ENCODE measurements at places on chromosomes 3 and 15. TPM values are rescaled to one million over a fixed set of nuclear protein-coding genes. Genes with fewer than 3 reads are reported as not detected.
A peak's percentile ranks its signal among the peaks of the same experiment; 100 is the strongest.

Gene C15orf39
- 5.5 TPM for total RNA-seq

Gene CHRD
- total RNA-seq: 14.1 TPM

Gene ZNF106
- 303 TPM for total RNA-seq

Gene SI
- not detected for total RNA-seq

Gene IL17RE
- total RNA-seq: 1.0 TPM

Gene AHSG
- 0.75 TPM for total RNA-seq

DNA sequence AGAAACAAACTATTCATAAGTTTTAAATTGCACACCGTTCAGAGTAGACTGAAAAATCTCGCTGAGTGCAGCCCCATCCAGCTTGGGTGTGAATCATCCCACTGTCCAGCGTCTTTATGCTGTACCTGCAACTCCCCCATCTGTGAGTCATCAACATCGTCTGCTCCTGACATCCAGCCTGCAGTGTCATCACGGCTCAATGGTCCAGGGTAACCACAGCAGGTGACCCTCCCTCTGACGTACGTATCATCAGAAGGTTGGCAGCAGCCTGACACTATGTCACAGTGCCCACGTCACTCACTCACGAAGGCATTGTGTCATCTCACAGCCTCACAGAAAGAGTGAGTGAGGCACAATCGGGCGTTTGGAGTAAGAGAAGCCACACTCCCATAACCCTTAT lies 65.2 kb downstream of the TPRA1 start:
- H3K4me1 ChIP-seq: no peaks in the 10 kb centered on the region
- H3K4me3 ChIP-seq: no peak overlapping the region
- no peak for DNase-seq
- no peaks in the 10 kb centered on the region for H3K36me3 ChIP-seq

DNA sequence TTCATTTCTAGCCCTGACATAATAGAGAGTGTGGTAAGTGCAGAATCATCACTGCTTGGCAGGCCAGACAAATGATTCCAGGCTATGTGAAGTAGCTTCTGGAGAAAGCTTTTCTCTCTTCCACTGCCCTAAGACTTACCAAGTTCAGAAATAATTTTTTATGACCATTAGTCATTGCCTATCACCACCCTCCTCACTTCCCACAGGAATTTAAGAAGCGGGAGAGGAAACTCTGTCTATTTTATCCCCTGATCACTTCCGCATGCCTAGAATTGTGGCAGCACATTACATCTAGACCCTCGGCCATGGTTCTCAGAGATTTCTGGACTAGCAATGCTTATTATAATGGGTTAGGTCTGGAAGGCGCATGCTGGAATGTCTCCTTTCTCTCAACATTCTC lies 397.8 kb upstream of the NR2F2 start:
- H3K27me3 ChIP-seq: peaks cover 2% of the 10 kb centered on the region
- H3K4me3 ChIP-seq: no peak overlapping the region
- H3K36me3 ChIP-seq: no peaks in the 10 kb centered on the region
- H3K4me1 ChIP-seq: peaks cover 9% of the 10 kb centered on the region
- no peak overlapping the region for H3K27ac ChIP-seq

GRCh38 chr3:125582707-125583106 lies 12.6 kb downstream of the OSBPL11 start:
- H3K27ac ChIP-seq: no peak overlapping the region
- no peaks in the 10 kb centered on the region for H3K27me3 ChIP-seq
- DNase-seq: no peak
- no peak overlapping the region for H3K4me3 ChIP-seq

- no peaks in the 10 kb centered on the region for H3K36me3 ChIP-seq
- H3K4me3 ChIP-seq: no peak overlapping the region
- no peak for DNase-seq
- H3K27me3 ChIP-seq: no peaks in the 10 kb centered on the region
Measured at GRCh38 chr15:66679657-66680108, 22.4 kb upstream of the SMAD6 start.

- peak; percentile 73 for DNase-seq
- peaks cover 31% of the 10 kb centered on the region for H3K27me3 ChIP-seq
- no peaks in the 10 kb centered on the region for H3K36me3 ChIP-seq
- no peak overlapping the region for H3K4me3 ChIP-seq
- peaks cover 44% of the 10 kb centered on the region for H3K4me1 ChIP-seq
Measured at GRCh38 chr3:194367992-194368841, 1.3 kb downstream of the LRRC15 start.

DNA sequence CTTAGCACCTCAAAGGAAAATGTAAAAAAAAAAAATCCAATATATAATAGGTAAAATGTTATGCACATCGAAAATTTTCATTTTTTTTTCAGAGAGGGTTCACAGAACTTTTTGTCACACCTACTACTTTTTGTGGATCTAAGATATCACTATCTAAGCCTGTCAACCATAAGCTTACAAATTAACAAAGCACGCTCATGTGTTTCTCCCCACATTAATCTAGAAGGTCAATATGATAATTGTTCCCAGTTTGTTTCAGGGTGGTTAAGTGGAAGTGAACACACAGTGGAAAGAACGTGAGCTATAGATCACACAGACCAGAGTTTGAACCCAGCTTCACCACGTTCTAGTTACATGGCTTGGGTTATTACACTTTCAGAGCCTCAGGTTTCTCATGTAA lies 78.6 kb upstream of the ROBO2 start:
- no peak overlapping the region for H3K4me3 ChIP-seq
- H3K36me3 ChIP-seq: no peaks in the 10 kb centered on the region
- no peak overlapping the region for H3K27ac ChIP-seq
- H3K27me3 ChIP-seq: no peaks in the 10 kb centered on the region

DNA sequence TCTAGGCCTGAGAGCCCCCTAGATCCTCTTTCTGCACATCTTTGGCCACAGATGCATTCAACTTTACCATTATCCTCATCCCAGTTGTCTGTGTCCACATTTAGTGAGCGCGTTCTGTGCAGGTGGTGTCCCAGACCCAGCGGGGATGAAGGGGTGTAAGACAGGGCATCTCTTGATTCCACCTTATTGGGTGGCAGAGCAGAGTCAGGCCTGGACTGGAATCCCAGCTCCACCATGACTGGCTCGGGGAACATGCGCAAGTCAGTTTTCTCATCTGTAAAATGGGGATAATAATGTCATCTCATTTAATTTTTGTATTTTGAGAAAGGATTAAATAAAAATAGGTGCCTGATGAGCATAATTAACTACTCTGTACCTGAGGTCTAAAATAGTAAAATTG lies 7.8 kb downstream of the SMAD6 start:
- no peak overlapping the region for H3K27ac ChIP-seq
- H3K4me1 ChIP-seq: peaks cover 41% of the 10 kb centered on the region
- H3K27me3 ChIP-seq: peaks cover 2% of the 10 kb centered on the region

DNA sequence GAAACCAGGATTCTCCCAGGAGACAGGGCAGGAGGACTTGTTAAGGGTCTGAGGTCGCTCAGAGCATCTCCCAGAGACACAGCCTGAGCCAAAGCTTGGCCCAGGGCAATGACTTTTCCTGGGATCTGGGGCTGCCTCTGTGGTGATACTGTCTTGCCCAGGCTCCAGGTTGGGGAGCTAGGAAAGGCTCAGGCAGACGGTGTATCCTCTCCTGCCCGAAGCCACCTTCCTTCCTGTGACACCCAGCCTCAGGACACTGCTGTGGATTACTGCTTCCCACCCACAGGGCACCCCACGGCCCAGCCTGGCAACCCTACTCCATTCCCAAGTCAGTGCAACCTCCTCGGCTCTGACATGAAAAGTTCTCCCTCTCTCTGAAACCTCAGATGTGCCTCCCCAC lies 31.9 kb downstream of the SCN5A start:
- H3K27ac ChIP-seq: no peak overlapping the region
- H3K36me3 ChIP-seq: no peaks in the 10 kb centered on the region
- no peaks in the 10 kb centered on the region for H3K27me3 ChIP-seq
- H3K4me1 ChIP-seq: peaks cover 10% of the 10 kb centered on the region
- DNase-seq: no peak

DNA sequence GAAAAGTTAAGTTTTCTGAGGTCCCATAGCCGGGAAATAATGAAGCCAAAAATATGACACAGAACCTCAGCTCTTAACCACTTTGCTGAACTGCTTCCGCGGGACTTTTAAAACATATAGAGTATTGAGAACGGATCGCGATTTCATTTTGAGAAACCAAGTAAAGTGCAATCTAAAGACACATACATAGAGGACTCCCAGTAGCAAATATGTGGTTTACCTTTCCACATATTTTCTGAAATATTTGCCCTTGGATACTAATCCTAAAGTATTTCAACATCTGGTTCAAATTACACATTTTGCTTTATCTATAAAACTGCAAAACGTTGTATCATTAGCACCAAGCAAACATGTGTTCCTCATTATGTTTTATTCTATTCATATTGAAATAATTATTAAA lies 776.5 kb downstream of the ROBO2 start:
- H3K4me1 ChIP-seq: no peaks in the 10 kb centered on the region
- H3K27ac ChIP-seq: no peak overlapping the region
- DNase-seq: peak; percentile 79
- H3K27me3 ChIP-seq: no peaks in the 10 kb centered on the region
- no peaks in the 10 kb centered on the region for H3K36me3 ChIP-seq

DNA sequence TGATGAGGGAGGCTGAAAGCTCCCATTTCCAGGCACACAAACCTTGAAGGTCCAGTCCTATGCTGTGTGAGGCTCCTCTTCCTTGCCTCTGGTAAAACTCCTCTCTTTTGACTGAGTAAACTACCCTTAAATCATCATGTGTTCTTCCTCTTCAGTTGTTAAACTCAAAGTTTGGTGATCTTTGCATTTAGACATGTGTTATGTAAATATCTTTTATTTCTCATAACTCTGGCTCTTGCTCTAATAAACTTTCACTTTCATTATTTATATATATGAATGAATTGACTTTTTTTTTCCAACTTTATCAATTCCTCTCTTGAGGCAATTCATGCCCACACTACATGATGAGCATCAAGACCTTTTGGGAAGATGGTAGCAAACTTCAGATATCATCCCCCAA lies 26.6 kb downstream of the SUCNR1 start:
- no peaks in the 10 kb centered on the region for H3K27me3 ChIP-seq
- no peaks in the 10 kb centered on the region for H3K36me3 ChIP-seq
- no peak overlapping the region for H3K27ac ChIP-seq
- H3K4me3 ChIP-seq: no peak overlapping the region

- no peak for DNase-seq
- no peaks in the 10 kb centered on the region for H3K36me3 ChIP-seq
- no peak overlapping the region for H3K4me3 ChIP-seq
- H3K4me1 ChIP-seq: peaks cover 41% of the 10 kb centered on the region
Measured at GRCh38 chr15:68582864-68583263, 4.1 kb downstream of the CORO2B start.

DNA sequence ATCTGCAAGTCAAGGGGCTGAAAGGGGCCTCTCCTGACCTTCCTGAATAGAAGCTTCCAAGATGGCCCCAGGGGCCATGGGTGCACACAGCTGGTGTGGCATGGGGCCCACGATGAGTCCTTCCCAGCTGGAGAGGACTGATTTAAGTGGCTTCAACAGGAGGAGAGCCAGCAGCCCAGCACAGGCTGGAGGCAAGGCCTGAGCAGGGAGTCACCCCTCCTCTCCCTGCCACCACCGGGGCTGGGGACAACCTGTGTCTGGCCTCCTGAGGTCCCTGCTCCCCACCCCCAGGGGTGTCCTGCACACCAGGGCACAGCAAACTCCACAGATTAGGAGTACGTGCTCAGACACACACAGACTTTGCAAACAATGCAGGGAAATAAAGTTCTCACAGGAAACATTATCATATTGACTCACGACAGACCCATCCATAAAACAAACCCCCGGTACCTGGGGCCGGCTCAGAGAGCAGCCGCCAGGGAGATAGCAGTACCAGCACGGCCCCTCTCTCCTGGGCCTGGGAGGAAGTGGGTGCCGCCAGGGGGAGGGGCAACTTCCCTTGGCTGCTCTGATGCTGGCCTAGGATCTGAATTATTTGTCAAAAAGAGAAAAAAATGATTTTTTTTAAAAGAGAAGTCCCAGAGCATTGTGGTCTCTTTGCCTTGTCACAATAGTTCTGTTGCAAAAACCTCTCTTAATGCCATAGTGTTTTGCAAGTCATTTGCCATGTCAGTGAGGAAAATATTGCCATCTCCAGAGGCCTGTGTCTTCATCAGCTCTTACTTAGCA lies 21.9 kb upstream of the TSEN2 start:
- no peak overlapping the region for H3K27ac ChIP-seq
- H3K27me3 ChIP-seq: no peaks in the 10 kb centered on the region
- no peaks in the 10 kb centered on the region for H3K36me3 ChIP-seq

GRCh38 chr15:99506399-99506798 lies 59.4 kb upstream of the MEF2A start:
- no peak overlapping the region for H3K4me3 ChIP-seq
- no peak for DNase-seq
- no peaks in the 10 kb centered on the region for H3K36me3 ChIP-seq
- peaks cover 31% of the 10 kb centered on the region for H3K4me1 ChIP-seq

- H3K27ac ChIP-seq: no peak overlapping the region
- no peaks in the 10 kb centered on the region for H3K36me3 ChIP-seq
- H3K4me3 ChIP-seq: no peak overlapping the region
- H3K4me1 ChIP-seq: no peaks in the 10 kb centered on the region
- H3K27me3 ChIP-seq: no peaks in the 10 kb centered on the region
Measured at GRCh38 chr15:63801171-63801570, 32.6 kb downstream of the HERC1 start.

DNA sequence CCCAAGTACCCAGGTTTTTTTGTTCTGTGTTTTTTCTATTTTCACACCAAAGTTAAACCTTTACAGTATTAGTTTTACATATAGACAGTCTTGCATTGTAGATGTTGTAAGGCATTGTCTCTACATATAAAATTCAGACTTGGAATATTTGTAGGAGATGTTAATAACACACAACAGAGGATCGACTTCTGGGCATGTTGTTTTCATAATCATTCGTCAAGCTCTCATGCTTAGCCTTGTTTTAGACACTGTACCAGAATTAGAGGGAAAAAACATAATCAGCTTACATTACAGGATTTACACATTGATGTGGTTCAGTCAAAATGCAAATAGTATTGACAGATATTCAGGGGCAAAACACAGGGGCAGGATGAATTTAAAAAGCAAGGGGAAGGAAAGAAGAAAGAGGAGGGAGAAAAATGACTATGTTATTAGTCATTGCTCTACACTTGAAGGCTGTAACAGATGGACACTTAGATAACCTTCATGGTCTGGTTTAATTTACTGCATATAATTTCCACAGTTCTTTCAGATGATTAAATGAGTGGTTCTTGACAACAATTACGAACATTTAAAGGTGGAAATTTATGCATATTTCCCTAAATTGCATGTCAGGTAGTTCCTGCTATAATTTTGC lies 7.5 kb downstream of the CMSS1 start:
- peaks cover 5% of the 10 kb centered on the region for H3K36me3 ChIP-seq
- no peaks in the 10 kb centered on the region for H3K27me3 ChIP-seq
- H3K4me1 ChIP-seq: no peaks in the 10 kb centered on the region
- no peak for DNase-seq
- no peak overlapping the region for H3K4me3 ChIP-seq
- H3K27ac ChIP-seq: no peak overlapping the region

DNA sequence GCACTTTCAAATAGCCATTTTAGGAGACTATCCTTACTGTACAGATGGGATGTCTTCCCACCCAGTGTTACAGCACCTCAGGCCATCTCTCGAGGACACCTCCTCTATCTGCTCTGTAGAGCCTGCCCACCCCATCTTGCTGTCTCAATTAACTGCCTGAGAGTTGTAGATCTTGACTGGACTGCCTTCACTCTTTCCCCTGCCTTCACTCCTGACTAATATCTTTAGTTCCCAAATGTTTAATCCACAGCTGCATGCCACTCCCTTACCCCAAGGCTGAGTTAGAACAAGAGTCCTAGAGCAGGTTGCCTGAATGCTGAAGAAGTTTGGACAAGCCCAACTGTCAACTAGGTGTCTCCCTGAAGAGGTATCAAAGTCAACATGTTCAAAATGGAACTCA lies 1.3 kb upstream of the PP2D1 start:
- H3K4me3 ChIP-seq: no peak overlapping the region
- H3K36me3 ChIP-seq: no peaks in the 10 kb centered on the region
- H3K4me1 ChIP-seq: no peaks in the 10 kb centered on the region
- H3K27me3 ChIP-seq: no peaks in the 10 kb centered on the region
- no peak for DNase-seq

Data from muscle of leg (tissue), 16 donors.